Stimulated activated CD8-positive, alpha-beta memory T cell treated with anti-CD3 and anti-CD28 coated beads, Interleukin-4, amount 100 ng/mL, for 24 hours (primary cell): ENCODE measurements at places on chromosomes 4 and X.

GRCh38 chrX:108666101-108666500 is 70.3 kb downstream of the IRS4 start:
- no peak for DNase-seq

- no peak for DNase-seq
These were observed 30.3 kb downstream of the ARL9 start for GRCh38 chr4:56535915-56536314.

DNA sequence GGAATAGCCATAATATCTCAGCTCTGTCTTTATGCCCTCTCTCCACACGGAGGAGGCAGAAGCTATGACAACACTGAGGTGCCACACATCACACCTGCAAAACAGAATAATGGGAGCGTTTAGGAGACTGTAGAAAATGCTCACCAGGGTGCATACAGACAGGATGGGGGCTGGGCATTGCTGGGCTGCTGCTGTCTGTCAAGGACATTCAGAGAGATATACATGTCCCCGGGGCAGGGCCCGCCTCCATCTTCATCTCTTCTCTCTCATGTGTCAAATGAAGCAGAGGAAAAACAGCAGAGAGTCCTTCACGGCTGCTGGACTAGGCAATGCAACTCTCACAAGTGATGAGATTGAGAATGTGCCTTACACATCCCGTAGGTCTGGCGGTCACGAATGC is 65.3 kb upstream of the DHRSX start:
- no peak for DNase-seq

DNA sequence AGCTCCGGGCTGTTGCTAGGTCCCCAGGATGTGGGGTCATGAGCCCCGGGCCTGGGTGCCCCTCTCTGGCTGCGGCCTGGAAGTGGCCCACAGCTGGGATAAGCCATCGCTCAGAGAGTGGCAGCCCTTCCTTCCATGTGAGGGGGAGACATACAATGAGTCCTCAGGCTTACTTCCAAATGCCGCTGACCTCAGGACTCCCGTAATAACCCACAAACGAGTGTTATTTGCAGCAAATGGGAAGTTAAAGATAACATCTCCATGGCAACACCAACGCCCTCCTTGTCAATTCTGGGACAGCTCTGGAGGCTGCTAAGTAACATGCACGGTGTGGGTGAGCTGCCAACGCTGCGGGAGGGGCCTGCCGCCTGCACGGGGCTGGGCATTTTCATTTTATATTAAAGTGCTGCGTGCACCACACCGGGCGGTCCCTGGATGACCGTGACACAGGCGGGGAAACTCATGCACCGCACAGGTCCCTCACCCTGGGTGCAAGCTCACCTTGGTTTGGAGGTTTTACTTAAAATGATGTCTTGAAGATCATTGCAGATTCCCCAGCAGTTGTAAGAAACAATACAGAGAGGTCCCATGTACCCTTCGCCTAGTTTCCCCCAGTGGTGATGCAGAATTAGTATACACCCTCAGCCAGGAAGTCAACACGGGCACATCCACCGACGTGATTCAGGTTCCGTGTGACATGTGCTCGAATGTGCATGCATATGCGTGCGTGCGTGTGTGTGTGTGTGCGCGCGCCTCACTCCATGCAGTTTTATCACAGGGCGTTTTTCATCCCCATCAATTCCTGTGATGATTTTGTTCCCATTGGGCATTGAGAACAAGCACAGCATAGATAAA is 79.4 kb downstream of the ABLIM2 start:
- DNase-seq: no peak

GRCh38 chr4:148780426-148781005 is 338.3 kb upstream of the NR3C2 start:
- DNase-seq: no peak

DNA sequence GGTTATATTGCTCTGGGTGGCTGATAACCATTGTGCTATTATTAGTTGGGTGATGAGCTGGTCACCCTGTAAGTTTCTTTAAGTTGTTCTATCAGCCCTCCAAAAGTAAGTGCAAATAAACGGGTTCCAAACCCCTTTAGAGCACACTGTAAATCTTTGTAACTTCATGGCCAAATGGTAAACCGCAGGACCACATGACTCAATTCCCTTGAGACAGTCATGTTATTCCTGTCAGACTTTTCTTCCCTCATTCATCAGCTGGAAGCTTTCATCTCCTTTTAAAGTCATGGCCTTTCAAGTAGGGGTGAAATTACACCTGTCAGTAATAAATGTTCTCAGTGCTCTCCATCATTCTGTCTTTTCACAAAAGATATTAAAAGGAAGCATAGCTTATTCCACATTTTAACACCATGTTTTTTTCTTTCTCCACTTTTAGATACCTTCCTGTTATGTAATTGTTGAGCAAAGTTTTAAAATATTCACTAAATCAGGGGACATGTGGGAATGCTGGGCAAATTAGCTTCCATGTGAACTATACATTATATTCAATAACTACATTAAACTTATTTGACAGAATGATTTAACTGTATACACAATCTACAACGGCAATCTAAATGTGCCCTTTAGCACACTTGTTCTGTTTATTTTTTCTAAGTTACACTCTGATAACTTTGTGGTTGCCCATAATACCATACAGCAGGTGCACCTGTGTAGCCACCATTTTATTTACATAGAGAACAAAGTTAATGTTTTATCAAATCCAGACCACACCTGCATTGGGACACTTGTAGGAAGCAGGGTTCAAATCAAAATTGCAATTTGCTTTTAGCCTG is 275.5 kb downstream of the CFAP299 start:
- no peak for DNase-seq

DNA sequence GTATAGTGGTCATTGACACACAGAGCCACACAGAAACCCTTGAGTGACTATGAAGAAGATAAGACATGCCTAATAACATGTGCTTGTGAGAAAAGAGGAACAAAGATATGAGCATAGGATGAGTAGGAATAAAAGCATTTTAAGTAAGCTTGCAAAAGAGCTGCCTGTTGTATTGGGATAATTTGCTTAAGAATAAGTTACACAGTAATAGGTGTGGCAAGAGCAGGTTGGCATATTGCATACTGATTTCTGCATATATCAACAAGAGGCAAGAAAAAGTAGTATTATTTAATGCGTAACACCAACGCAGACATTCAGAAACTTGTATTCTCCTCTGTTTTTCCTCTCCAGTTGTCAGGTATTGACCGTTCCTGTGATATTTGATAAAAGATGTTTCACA is 111.5 kb upstream of the UGT8 start:
- no peak for DNase-seq

DNA sequence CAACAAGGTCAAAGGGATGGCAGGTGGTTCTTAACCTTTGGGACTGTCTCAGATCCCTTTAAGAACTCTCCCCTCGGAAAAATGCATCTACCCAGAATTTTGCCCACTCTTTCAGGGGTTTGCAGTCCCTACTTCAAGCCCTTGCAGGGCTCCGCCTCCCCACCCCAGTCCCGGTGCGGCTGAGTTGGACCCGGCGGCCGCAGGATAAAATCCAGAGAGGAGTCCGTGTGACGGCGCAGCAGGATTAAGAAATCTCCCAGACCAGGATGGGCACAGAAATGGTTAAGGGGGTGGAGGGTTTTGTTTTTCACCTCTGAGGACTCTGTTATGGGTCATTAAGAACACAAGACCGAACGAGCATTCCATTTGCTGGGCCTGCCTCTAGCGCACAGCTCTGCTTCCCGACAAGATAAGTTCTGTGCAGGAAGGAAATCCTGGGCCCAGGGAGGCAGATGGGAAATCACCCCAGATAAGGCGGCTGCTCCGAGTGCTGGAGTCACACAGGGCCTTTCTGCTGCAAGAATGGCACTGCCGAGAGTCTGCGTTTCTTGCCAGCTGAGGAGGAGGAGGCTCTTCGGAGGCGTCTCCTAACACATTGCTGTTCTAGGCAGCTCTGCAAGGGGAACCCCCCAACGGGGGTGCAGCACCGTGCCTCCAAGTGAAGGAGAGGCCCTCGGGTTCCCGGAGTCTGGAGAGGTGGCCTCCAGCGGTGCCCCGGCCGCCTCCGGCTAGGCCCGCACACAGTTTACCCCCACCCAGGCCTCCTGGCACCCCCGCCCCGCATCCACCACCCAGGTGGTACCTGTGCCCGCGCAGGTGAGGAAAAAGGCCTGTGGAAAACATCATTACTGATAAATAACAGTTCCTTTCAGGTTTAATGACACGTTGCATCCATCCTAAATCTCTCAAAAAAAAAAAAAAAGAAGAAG is 277.6 kb downstream of the BCOR start:
- no peak for DNase-seq

GRCh38 chr4:55721651-55722050 is 85.6 kb upstream of the NMU start:
- DNase-seq: no peak

GRCh38 chrX:151974336-151975227 is at the start of gene GABRE:
GABRE (minus strand) TSS chrX:151974676; CDS start chrX:151974625, 51 bp downstream.
- no peak for DNase-seq

DNA sequence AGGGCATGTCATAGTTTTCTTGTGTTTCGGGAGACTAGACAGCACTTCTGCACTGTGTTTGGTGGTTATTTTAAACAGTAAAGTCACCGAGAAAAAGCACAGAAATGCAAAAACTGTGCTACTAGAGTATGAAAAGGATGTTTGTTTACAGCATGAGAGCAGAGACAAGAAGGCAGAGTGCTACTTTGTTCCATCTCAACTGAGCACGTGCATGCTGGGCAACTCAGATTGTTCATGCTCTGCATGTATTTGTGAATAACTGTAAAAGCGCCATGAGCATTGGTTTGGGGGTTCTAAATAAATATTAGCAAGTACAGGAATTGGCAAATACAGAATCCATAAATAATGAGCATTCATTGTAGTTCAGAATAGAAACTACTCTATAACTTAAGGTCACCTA is 7.4 kb downstream of the EVC start:
- no peak for DNase-seq

DNA sequence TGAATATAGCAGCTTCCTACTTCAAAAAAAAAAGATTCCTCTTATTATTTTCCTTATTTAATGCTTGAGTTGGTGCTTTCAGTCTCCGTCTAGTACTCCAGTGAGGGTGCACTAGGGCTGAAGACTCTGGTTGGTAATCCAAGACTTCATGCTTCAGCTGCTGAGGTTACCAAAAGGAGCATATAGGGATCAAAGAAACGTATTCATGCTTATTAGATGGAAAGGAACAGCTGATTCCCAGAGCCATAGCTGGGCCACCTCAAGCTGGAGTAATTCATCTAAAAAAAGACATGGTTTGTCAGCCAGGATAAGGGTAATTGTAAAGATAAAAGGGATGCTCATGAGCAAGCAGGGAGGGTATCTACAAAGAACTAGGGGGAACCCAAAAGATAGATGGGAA is 131.7 kb upstream of the FAM47B start:
- DNase-seq: no peak

- no peak for DNase-seq
These were observed 4.6 kb downstream of the JAKMIP1 start for GRCh38 chr4:6195602-6196319.

- DNase-seq: no peak
These were observed 75.4 kb upstream of the C4orf50 start for GRCh38 chr4:6093671-6094070.

- DNase-seq: peak; percentile 22
These were observed 154.5 kb downstream of the MSN start for GRCh38 chrX:65821721-65822496.
